ENCODE measurements at places on chromosomes 7 and 10.

GRCh38 chr7:83321011-83321410 is 158.3 kb upstream of the PCLO start:
- no peak for DNase-seq

- no peak for DNase-seq
These were observed 135.9 kb downstream of the ZNF92 start for GRCh38 chr7:65509368-65510186.

- DNase-seq = no peak
These were observed 10.6 kb upstream of the TOMM7 start for GRCh38 chr7:22833113-22833855.

DNA sequence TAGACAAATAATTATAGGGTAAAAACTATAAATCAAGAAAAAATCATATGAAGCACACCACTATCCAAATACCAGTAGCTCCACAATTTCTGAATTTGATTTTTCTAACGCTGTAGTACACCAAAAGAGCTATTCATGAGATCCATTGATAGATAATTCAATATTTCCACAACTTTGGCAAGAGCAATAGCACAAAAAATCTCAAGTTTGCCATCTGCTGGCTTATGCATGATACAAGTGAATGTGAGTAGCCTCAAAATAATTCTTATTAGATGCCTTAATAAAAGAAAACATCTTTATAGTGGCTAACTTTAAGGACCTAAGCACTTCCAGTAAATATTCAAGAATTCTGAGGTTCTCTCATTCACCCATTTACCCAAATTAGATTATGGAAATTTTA is 2.2 kb upstream of the TMEM196 start:
- no peak for DNase-seq

- DNase-seq = no peak
These were observed 140.3 kb downstream of the VIPR2 start for GRCh38 chr7:159004411-159004810.

GRCh38 chr7:13731643-13732042 is 257.8 kb downstream of the ETV1 start:
- no peak for DNase-seq

DNA sequence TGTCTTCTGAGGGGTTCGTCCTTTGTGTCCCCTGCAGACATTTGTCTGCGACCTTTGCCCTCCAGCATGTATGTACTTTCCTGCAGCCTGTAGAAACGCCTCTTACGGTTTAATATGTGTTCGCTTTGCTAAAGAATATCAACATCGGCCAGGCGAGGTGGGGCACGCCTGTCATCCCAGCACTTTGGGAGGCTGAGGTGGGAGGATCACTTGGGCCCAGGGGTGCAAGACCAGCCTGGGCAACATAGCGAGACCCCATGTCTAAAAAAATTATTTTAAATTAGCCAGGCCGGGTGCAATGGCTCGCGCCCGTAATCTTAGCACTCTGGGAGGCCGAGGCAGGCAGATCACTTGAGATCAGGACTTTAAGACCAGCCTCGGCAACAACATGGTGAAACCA is 15.5 kb downstream of the ALKBH4 start:
- DNase-seq = no peak

DNA sequence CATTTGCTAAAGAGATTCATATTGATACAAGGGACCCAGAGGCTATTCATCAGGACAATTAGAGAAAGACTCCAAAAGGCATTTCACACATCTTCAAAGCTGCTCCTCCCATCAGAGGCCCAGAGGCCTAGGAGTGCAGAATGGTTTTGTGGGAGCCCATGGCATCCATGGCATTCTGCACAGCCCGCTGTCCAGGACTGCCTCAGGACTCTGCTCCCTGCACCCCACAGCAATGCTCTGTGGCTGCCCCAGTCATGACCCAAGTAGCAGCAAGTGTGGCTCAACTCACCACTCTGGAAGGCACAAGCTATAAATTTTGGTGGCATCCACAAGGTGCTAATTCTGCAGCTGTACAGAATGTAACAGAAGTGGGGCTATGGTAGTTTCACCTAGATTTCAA is 38.5 kb downstream of the ZNF438 start:
- DNase-seq = no peak

DNA sequence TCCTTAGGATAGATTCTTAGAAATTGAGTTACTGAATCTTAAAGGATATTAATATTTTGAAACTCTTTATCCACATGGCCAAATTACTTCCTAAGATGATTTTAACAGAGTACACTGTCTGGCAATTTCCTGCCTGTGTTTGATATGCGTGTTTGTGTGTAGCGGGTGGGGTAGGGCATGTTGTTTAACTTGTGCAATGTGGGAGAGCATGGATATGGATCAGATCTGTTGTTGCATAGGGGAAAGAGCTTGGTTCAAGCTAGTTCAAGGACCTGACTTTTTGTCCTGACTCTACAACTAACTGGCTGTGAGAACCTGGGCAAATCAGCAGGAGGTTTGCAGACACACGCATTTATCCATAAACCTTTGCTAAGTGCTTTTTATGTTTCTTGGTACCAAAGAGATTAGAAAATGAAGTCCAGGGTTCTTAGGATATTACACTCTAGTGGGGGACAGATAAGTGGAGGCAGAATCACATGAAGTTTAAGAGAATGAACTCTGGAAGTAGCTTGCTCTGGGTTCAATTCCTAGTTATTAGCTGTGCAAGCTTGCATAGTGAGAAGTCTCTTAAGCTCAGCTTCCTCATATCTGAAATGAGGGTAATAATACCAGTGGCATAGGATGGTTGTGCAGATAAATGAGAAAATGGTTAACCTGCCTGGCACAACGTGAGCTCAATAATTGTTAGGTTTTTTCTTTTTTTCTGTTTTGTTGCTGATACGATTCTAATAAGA is 96.3 kb upstream of the PRR15 start:
- no peak for DNase-seq

- DNase-seq = peak; percentile 40
These were observed at the start of gene PTPRN2 for GRCh38 chr7:158587162-158588084. Gene PTPRN2, minus strand, starts transcription at chr7:158587823.

DNA sequence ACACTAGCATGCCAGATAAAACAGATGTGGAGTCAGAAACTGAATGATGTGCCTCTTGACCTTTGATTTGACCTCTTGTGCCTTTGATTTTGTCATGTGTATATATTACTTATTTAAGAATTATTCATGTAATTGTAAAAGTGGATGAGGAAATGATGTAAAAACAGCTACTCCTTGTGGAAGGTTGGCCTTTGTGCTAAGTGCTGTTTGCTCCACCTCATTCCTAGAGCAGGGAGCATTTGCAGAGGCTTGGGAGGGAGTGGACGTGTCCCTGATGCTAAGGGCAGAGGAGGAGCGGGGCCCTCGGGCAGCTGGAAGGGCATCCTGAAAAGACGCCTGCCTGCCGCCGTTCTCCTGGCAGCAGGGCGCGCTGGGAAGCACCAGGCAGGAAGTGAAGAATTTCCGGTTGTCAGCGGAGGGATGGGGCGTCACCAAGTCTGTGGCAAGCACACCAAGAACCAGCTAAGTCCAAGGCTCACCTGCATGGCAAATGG is 197.6 kb upstream of the ZNF32 start:
- no peak for DNase-seq

DNA sequence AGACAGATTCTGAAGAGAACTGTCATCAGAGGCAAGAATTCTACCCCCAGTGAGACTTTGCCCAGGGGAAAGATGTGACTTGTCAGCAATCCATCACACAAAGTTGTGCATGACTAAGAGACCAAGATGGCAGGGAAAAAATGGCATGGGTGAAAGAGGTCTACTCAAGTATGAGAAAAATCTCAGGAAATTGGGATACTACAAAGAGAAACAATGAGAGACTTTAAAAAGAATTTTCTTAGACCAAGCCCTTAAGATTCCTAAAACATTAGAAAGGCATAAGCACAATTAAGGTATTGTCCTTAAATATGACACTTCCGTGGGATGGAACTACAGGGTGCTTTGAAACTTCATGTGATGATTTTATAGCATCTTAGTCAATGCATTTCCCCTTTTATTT is 45.6 kb upstream of the PDE1C start:
- no peak for DNase-seq

DNA sequence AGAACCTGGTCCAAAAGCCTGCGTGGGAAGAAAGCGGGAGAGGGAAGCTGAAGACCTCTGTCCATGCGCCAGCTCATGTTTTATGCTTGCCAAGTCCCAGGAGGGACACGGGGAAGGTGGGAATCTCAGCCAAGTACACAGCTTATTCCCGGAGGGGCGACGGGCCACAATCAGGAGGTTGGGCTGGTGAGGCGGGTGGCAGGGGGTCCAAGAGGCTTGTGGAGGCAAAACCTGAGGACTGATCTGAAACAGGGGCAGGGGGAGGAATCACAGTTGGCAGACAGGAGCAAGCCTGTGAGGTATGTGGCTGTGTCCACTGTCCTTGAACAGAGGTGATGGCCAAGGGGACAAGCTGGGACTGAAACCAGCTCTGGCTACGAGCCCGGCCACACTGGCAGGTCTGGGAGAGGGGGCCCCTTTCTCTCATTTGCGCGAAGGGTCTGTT is 38.0 kb upstream of the LEP start:
- no peak for DNase-seq

- no peak for DNase-seq
These were observed 34.9 kb upstream of the FOXL3 start for GRCh38 chr7:255038-255435.

- no peak for DNase-seq
These were observed 249.4 kb downstream of the CRPPA start for GRCh38 chr7:16171928-16172327.

DNA sequence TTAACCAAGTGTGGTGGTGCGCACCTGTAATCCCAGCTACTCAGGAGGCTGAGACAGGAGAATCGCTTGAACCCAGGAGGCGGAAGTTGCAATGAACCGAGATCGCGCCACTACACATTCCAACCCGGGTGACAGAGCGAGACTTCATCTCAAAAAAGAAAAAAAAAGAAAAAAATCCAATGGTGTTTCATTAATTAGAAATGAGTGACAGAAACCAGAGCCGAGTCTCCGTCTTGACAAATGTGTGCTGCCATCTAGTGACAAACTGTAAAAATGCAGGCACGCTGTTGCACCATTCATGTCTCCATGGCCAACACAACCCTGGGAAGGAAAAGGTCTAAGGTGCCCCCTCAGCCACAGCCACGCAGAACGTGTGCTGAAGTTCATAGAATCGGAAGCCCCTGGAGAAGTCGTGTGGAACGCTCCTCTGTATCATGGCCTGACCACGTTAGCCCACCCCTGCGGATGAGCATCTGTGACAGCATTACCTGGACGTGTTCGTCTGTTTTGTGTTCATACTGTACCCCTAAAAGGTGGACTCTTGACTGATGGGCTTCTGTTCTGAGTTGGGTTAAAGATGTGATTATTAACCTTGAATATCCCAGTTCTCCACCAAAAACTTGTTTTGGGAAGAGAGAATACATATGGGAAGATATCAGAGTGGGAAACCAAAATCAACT is 94.9 kb downstream of the LYZL2 start:
- peak; percentile 67 for DNase-seq

- no peak for DNase-seq
These were observed 25.9 kb downstream of the RNLS start for GRCh38 chr10:88557256-88557655.

DNA sequence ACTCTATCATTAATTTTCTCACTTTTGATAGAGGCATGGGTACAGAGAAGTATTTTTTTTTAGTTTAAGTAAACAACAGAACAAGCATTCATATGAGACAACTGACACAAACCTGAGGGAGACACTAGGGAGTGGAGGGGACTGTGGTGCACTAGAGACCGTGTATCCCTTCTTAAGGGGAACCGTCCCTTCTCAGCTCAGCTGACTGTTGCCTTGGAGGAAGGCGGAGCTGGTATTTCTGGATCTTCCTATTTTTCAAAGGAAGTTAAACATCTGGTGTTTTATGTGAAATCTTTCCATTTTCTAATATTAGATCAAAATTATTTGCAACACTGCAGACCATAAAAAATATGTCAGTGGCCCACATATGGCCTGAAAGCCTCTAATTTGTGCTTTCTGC is 113.6 kb upstream of the MACROH2A2 start:
- no peak for DNase-seq

DNA sequence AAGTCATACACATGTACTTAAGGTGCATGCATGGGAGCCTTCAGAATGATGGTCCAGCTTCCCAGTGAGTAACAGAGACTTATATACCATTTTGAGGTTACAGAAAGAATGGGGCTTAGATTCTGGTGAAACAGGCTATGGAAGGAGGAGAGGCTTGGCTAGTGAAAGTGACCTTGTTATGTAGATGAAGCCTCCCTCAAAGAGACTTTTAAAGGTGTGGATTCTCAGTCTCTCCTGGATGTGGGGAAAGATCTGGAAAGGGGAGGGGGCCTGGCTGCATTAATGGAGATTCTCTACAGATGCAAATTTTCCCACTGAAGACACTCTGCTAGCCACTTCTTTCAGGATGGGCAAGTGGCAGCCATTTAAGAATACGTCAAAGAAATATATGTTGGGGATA is 5.5 kb downstream of the RASSF4 start:
- no peak for DNase-seq

GRCh38 chr10:98253499-98253898 is 14.5 kb downstream of the LOXL4 start:
- no peak for DNase-seq

- DNase-seq = no peak
These were observed 125.8 kb downstream of the ICA1 start for GRCh38 chr7:8136051-8136730.

DNA sequence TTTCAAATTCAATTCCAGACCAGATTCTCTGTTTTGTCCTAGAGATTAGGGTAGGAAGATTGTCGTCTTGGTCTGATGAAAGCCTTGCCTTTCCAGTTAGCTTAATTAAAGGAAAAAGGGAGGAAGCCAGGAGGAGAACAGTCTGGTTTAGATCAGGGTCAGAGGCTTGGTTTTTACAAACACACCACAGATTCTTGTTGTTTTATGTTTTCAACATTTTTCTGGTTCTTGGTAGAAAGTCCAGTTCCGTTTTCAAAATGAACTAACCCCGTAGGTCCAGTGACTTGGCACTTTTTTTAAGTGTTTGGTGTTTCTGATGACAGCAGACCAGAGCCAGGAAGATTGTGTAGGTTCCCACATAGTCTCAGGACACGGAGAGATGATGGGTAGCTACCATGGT is 167.1 kb upstream of the INHBA start:
- no peak for DNase-seq

GRCh38 chr10:12806228-12807095 is 195.1 kb downstream of the CCDC3 start:
- DNase-seq = no peak

DNA sequence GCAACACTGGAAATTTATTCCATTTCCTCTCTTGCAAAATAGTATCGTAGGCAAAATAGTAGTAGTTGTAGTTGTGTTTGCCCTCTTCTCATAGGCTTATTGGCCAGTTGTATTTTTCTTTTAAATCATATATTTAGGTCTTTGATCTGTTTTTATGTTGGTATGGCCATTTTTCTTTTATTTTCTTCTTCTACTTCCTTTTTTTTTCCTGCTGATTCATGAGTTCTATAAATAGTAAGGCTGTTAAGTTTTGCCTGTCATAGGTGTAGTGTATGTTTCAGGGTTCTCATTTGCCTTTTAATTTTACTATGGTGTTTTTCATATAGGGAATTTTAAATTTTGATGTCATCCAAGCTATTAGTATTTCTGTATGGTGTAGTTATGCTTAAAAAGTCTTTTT is 25.4 kb upstream of the MRC1 start:
- DNase-seq = no peak

GRCh38 chr7:55898287-55898686 is 11.0 kb downstream of the ZNF713 start:
- DNase-seq = no peak

GRCh38 chr10:30231071-30231652 is 117.9 kb downstream of the MTPAP start:
- no peak for DNase-seq

All from right renal cortex interstitium (tissue), 3 donors.